Fibroblast of skin of back (primary cell): ENCODE measurements at places on chromosomes 2 and 18.

DNA sequence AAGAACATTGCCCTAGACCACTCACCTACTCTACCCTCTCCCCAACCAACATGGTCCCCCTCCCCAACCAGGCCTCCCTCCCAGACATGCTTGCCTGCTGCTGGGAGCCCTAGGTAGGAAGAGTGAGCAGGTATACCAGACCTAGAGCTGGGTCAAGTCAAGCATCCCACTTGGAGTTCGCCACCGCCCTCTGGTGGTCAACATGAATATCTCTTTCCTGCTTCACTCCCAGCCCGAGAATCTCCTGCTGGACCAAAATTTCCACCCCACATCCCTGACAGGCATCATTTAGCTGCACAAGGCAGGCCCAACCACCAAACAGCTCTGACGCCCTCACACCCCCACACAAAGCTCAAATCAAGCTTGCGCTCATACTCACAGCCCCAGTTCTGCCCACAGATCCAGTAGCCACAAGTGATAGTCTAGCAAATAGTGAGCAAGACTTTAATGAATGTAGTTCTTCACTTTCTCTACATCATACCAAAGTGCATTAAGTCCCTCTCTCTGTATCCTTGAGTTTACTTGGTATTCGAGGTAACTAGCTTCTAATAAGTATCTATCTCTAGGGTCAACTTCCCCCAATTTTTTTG lies 116.0 kb downstream of the TNS1 start:
- DNase-seq, result peak; percentile 69

DNA sequence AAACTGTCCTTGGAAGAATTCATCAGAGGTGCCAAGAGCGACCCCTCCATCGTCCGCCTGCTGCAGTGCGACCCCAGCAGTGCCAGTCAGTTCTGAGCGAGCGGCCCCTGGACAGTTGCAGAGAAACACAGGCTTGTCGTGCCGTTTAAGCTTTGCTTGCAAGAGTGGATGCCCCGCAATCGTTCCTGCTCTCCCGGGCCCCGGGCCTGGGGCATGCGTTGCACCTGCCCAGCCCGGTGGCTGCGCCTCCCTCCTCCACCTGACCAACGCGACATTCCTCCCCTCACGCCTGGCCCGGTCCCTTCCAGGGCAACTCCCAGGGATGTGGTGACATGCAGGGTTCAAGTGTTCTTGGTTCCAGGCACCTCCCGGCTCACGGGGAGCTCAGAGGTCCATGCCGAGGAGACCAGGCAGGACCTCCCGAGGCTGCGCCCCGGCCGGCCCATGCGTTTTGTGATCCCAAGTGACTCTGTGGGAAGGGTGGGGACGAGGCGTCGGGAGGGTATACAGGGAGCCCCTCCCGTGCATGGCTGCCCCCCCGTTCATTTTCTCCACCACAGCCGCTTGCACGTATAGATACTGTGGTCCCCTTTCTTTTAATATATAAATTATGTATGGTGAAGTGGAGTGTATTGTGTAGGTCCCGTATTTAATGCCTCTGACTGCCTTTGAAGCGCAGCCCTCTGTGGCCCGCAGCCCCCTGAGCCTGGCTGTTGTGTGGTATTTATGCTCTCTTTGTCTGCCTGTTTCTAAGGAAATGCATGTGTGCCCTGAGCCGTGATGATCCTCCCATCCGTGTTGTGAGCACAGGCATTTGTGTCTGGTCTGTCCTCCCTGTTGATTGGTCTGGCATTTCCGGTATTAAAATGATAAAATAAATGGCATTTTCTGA lies 21.2 kb downstream of the ODC1 start:
- peak; percentile 23 for DNase-seq

GRCh38 chr2:855177-855576 lies 95.5 kb upstream of the SNTG2 start:
- DNase-seq, result no peak

DNA sequence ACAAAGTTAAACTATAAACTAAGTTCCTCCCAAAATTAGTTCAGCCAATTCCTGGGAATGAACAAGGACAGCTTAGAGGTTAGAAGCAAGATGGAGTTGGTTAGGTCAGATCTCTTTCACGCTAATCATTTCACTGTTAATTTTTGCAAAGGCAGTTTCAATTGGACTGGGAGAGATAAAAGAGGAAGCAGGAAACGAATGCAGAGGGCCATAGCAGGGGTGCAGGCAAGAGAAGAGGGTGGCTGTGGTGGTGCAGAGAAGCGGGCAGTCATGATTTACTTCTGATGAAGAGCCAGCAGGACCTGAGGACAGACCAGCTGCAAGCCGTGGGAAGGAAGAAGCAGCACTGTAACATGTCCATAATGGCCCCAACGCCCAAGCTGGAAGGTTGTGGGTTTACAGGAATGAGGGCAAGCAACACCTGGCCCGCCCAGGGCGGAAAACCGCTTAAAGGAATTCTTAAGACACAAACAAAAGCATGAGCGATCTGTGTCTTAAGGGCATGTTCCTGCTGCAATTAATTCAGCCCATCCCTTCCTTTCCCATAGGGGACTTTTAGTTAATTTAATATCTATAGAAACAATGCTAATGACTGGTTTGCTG lies 4.1 kb upstream of the RMP24 start:
- DNase-seq, result no peak

DNA sequence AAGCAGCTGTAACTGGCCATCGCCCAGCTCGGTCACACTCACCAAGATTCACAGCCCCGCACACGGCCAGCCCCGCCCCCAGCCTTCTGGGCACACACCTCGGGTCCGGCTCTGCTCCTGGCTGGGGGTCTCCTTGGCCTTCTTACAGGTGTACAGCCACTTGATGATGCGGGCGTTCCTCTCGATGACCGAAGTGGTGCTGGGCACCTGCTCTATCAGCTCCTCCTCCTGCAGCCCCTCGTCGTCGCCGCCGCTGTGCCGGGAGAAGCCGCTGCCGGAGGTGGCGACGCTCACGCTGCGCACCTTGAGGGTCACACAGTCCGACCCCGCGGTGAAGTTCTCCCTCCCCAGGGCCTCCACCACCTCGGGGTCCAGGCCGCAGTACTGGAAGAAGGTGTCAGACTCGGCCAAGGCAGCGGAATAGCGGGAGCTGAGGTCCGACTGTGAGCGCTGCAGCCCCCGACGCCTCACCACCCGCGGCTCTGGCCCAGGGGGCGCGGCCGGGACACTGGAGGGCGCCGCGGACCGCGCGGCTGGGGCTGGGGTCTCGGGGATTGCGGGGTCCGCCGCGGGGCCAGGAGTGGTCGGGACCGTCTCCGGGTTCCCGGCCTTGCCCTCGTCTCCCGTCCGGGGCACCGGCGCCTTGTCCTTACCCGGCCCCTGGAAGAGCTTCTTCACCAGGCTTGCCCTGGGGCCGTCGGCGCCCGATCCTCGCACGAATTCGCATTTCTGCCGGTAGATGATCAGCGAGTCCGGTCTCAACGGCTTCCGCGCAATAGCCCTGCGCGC lies 769 bp downstream of the FAM110C start:
- DNase-seq, result no peak

DNA sequence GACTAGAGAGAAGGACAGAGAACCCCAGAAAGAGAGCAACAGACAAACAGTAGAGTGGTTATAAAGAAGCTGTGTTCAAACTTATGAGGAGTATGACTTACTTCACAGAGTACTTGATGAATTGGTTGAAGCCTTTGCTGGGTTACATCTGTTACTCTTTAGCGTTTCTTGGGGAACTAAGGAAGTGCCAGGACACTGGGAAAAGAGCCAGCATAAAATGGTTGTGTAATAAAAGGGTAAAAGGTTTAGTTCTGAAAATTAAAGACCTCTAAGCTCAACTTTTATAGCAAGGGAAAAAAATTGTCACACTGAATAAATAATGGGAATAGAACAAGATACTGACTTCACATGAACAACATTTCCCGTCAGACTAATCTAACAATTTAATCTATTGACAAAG lies 17.0 kb upstream of the STAT4 start:
- peak; percentile 75 for DNase-seq

GRCh38 chr18:77557046-77557587 lies 307.5 kb downstream of the GALR1 start:
- peak; percentile 2 for DNase-seq

GRCh38 chr2:199554026-199554425 lies 96.3 kb upstream of the SATB2 start:
- no peak for DNase-seq

DNA sequence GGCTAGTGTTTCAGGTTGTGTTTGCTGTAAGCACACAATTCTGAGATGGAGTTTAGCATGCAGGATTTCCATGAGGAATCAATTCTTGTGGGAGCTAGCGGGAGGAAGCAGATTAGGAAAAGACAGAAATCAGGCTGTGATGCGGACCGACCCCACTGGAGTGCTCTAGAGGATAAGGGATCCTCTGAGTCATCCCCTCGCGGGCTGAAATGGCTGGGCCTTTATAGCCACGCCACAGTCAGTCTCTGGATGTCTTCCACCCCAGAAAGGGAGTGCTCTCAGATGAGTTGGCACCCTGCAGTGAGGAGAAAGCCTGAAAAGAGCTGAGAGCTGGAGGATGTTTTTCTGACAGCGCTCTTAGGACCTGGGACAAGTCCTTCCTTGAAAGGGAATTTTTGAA lies 102.4 kb downstream of the GALNT3 start:
- DNase-seq, result peak; percentile 76

GRCh38 chr2:71151620-71152019 lies 21.2 kb downstream of the MPHOSPH10 start:
- no peak for DNase-seq

GRCh38 chr2:235770909-235771820 lies 277.3 kb downstream of the AGAP1 start:
- DNase-seq, result no peak

DNA sequence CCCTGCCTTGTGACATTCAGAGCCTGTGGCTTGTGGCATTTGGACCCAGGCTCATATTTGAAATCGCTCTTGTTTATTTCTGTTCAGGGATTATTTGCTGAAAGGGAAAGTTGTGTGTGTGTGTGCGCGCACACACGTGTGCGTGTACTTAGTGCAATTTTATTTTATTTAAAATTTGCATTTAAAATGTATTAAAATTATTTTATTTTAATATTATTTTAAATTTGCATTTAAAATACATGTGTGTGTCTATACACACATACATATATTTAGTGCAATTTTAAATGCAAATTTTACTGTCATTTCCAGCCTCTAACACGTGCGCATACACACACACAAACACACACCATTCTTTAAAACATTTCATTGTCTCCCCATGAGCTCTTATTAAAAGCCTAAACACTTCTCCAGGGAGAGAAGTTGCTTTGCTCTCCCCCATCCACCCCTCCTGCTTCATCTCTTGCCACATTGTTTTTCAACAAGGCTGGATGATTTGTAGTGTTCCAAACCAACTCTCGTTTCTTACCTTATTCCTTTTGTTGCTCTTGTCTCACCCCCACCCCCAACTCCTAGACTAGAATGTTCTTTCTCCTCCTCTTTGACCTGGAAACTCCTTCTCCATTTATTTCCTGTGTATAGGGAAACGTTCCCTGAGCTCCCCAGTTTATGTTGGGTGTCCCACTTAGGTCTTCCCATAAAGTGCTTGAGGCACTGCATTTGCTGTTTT lies 3.8 kb upstream of the CCDC68 start:
- DNase-seq, result no peak

- DNase-seq, result no peak
Observed at GRCh38 chr18:54506516-54507261, 84.4 kb upstream of the DYNAP start.

- peak; percentile 50 for DNase-seq
Observed at GRCh38 chr2:215002500-215002899, 135.9 kb downstream of the ABCA12 start.

GRCh38 chr2:45883603-45884000 lies 232.1 kb downstream of the PRKCE start:
- no peak for DNase-seq

DNA sequence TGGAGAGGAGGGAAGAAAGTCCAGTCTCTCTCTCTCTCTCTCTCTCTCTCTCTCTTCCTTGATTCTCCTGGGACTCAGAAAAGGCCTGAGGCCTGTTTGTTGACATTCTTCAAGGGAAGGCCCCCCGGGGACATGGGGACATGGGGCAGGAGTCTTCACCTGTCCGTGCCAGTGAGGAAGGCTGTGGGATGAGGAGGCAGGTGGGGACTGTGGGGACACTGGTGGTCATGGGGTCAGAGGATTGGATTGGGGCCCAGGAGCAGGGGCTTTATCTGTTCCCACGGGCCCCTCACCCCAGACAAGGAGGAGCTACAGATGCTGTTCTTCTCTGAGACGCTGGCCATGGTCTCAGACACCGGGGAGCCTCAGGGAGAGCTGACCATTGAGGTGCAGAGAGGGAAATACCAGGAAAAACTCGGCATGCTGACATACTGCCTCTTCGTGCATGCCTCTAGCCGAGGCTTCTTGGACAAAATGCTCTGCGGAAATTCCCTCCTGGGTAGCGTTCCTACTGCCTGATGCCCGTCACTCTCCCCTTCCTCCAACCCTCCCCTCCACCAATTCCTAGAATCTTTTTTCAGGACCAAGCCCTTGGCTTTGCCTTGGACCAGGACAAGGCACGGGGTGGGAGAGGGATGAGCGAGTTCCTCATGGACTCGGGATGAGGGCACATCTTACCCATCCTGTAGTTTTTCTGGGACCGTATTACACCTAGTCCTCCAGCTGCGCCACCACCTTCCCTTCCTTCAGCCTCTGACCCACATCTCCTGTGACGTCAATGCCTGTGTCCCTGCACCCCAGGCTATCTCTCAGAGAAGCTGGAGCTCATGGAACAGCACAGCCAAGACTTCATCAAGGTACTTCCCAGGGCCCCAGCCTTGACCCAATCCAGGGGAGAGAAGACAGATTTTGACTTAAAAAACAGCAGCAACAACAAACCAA lies 850 bp downstream of the CATIP start:
- no peak for DNase-seq

GRCh38 chr2:176173567-176174381 lies 14.7 kb upstream of the HOXD1 start:
- no peak for DNase-seq

GRCh38 chr18:11767935-11768334 lies 78.9 kb downstream of the GNAL start:
- DNase-seq, result peak; percentile 52

- no peak for DNase-seq
Observed at GRCh38 chr2:127039387-127040031, 67.4 kb downstream of the BIN1 start.

- no peak for DNase-seq
Observed at GRCh38 chr18:48938827-48939204, 11.9 kb downstream of the SMAD7 start.

DNA sequence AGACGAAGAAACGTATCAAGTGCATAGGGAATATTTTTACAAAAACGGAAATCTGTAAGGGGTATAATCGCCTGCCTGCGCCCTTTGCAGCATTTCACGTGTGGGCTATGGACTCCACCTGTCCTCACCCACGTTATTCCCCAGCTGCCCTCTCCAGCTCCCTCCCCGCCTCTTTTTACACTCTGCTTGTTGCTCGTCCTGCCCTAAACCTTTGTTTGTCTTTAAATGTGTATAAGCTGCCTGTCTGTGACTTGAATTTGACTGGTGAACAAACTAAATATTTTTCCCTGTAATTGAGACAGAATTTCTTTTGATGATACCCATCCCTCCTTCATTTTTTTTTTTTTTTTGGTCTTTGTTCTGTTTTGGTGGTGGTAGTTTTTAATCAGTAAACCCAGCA lies 169.4 kb upstream of the SIX3 start:
- no peak for DNase-seq
